ENCODE measurements at places on chromosomes 3 and 15.

DNA sequence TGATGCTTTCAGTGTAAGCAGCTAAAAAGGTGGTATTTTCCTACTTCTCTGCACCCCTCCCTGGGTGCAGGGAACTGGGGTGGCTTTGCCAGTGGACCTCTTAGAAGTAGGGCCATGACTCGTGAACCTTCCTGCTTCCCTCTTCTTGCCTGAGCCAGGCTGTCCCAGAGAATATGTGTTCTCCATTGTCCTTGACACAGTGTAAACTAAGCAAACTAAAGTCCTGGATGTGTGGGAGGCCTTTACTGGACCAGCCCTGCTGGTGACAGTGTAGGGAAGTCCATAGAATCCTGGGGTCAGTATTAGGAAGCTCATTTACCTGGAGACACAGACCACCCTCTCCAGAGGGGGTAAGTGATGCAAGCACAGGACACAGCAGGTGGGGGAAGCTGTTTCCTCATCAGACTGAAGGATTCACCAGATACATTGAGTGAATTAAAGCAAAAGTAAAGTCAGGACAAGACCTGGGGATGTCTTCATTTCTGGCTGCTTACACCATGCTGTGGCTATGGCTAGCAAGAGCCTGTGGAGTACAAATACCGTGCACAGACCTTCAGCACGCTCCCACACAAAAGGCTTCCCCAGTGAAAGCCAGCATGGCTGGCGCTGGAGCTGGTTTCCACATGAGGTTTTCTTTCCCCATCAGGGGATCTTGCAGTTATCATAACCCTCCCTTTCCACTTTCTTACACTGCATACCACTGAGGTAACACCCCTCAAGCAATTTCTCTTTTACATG is 64.8 kb upstream of the LPP start:
- DNase-seq, result no peak

- DNase-seq, result no peak
These were observed 196.0 kb downstream of the ADAMTS9 start for GRCh38 chr3:64491843-64492242.

DNA sequence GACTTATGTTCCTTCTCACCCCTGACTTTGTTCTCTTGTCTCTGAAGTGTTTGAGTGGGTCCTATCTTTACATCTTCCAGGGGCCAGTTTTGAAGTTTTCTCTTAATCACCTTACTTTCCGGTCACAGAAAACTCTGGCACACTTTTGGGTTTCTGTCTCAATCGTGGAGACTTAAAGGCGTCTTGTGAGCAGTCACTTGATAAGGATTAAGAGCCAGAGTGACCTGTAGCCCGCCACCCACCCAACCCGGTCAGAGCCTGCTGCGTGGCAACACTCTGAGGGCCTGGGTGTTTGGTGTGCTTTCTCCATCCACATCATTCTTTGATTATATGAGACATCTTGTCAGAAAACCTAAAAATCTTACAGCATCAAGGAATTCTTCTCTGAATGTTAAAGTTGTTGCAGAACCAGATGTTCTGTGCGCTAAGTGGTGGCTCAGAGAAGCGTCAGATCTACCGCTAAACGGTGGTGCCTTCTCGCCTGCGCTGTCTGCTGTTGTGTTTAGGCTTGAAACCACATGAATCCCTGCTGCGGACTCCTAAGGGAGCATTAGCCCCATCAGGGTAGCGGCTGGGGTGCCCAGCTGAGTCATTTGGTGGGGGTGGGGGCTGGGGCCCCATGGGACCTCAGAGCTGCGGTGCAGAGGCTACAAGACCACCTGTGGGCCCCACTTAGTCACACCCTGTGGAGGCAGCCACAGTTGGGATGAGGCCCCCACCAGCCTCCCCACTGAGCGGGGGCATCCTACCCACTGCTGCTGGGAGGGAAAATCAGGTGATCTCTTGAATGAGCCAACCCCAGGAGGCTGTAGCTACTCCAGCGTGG is 158.7 kb upstream of the BHLHE40 start:
- peak; percentile 37 for DNase-seq

- DNase-seq, result no peak
These were observed 21.7 kb downstream of the NBEAL2 start for GRCh38 chr3:47000922-47001730.

Measured in CD4-positive, alpha-beta T cell treated with Interleukin-17A for 4 hours (primary cell).